ENCODE measurements at places on chromosomes 11 and 22.

GRCh38 chr11:69949327-69949726 is 128.8 kb upstream of the ANO1 start:
- DNase-seq, result no peak

DNA sequence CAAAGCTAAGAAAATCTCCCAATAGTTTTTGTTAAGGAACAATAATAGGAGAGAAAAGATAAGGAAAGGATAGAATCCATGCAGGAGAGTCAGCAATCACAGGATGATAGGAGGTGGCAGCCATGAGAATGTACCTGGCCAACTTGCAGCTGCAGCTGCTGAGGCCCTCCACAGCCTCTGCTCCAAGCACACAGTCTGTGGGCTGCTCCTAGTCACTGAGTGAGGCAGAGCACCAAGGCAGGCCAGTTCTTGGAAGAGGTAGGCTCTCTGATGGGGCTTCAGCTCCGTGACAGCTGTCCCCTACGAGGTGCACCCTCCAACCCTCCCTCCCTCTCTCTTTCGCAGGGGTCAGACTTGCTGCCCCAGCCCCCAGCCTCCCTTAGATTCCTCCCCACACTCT is 5.5 kb upstream of the KCNJ1 start:
- no peak for DNase-seq

- no peak for DNase-seq
These were observed 5.6 kb upstream of the MFNG start for GRCh38 chr22:37491559-37492427.

- no peak for DNase-seq
These were observed 42.5 kb downstream of the CABIN1 start for GRCh38 chr22:24053481-24054226.

DNA sequence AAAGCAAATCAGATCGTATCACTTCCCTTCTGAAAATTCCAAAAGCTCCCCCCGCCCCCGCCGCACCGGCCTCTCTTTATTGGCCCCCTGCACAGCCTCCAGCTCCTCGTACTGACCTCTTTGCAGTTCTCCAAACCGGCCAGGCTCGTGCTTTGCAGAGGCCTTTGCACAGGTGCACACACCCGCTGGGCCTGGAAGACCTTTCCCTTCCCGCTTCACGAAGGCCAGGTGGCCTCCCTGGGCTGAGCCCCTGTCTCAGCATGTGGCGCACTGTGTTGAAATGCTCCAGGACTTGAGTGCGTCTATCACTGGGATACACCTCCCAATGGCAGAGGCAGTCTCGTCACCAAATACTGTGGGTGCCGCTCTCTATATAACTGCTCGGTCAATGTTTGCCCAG is 13.2 kb upstream of the ADA2 start:
- no peak for DNase-seq

- DNase-seq, result no peak
These were observed 468 bp downstream of the DDIAS start for GRCh38 chr11:82901922-82902485.

DNA sequence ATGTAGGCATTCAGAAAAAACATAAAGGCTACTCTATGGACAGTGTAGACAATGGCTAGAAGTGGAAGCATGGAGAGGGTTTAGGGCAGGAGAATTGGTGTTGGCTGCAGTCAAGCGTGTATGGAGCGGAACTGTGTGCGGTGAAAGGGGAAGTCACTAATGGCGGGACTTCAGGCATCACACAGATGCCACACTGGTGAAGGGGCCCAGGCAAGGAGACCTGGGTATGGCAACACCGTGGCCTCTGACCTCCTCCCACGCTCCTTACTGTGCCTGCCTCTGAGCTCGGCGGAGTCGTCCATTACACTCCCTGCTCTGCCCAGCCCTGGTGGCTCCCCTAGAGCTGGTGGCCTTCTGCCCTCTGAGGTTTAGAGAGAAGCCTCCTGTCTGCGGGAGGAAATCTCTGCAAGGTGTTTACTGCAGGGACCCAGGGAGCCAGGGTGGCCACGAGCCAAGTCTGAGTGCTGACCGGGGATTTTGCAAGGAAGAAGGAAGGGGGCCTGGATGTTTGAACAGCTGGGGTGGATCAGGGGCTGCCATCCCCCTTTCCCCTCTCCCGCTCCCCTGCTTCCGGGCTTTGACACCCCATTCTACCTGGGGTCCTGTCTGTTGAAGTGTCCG is 75.1 kb upstream of the TSPAN18 start:
- DNase-seq, result no peak

DNA sequence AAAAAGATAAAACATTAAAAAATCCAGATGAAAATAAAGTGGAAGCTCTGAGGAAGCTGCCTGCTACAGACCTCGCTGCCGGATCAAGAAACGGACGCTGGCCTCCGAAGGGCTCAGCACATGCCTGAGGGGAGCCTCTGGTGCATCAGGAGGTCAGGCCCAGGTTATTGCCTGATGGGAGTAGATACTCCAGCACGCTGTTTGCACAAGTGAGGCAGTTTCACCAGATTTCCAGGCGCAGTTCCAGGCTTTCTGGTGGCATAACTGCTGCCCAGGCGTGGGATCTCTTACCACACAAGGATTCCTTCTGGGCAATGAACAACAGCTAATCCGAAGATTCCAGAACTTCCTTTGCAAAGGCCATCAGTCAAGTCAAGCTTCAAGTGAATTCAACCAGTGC is 154.2 kb downstream of the MPPED1 start:
- DNase-seq, result no peak

- DNase-seq, result no peak
These were observed 7.4 kb downstream of the SNRPD3 start for GRCh38 chr22:24563246-24563645.

DNA sequence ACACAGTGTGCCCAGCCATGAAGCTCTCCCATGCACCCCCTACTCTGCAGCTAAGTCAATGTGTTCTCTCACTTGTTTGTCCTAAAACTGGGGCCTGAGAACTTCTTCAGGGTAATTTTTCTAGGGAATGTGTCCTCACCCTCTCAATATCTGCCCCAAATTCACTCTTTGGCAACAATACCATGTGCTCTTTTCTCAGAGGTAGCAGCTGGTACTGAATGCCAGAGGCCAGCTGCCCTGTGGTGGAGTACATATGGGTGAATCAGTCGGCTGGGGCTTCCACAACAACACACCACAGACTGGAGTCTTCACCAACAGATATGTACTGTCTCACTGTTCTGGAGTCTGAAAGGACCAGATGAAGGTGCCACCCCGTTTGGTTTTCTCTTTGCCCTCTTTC is 97.7 kb upstream of the TOP3B start:
- DNase-seq, result no peak

DNA sequence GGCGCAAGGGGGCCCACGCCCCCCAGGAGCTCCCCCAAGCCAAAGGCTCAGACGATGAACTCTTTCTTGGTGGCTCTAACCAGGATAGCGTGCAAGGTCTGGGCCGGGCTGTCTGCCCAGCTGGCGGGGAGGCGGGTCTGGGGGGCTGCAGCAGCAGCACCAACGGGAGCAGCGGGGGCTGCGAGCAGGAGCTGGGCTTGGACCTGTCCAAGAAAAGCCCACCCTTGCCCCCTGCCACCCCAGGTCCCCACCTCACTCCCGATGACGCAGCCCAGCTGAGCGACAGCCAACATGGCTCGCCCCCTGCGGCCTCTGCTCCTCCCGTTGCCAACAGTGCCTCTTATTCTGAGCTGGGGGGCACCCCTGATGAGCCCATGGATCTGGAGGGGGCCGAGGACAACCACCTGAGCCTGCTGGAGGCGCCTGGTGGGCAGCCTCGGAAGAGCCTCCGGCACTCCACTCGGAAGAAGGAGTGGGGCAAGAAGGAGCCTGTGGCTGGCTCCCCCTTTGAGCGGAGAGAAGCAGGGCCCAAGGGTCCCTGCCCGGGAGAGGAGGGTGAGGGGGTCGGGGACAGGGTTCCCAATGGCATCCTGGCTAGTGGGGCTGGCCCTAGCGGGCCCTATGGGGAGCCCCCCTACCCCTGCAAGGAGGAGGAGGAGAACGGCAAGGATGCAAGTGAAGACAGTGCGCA is 21.6 kb upstream of the TMEM191C start:
- peak; percentile 36 for DNase-seq

DNA sequence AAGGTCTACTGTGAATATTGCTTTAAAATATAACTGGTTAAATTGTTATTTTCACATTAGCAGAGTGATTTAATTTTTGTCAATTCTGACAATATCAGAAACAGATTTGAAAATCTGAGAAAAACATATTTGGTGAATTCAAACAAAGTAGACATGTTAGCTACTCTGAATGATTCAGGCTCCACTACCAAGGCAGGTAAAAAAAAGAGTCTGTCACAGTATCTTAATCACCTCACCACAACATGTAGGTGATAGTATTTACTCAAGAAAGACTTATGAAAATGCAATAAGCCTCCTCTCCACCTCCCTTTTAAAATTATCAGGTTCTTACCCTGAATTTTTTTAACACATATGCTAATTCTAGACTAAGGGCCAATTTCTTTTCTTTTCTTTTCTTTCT is 42.6 kb downstream of the DDI1 start:
- DNase-seq, result no peak

DNA sequence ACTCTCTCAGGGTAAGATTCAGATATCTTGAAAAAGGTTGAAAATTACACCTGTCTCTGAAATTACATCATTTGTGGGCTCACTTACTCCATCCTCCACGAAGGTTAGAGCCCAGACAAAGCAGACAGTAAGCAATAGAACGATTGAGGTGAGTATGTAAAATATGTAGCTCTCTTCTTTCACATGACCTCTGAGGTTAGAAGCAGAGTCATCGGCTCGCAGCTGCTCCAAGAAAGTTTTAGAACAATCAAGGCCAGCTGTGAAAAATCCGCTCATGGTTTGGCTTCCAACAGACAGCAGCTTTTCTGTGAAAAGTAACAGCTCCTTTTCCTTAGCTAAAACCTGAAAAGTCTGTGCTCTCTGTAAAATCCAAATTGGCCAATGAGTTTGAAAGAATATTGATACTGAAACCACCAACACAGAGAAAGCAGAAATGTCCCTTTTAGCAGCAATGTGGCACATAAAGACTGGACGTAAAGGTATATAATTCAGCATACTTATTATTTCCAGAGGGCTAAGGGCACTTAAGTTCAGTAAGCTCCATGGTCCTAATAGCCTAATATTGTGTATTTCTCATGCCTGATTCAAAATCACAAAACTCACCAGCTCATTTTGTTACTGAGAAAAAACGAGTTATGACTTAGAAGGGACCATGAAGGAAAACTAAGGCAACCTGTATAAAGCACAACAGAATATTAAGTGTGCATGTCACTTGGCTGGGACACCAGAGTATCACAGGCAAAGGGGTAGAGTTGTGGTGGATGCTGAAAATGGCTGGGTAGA is 78.2 kb downstream of the FAM76B start:
- DNase-seq, result no peak

DNA sequence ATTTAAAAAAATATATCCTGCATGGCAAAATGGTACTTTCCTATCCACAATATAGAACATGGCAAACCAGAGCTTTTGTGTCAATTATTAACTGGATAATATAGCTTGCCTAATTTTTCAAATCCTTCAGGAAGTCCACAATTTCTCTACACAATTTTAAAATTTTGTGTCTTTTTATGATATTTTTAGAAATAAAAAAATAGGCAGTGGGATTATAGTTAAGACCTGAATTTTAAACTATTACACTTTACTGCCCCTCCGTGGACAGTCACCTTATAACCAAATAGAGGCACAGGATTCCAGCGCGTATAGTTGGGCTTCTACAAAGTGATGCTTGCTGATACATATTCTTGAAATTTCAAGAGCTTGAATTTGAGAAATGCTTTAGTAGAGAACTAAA is 2.1 kb upstream of the DMC1 start:
- DNase-seq, result no peak

- DNase-seq, result peak; percentile 56
These were observed 3.3 kb upstream of the SCARF2 start for GRCh38 chr22:20440637-20441591.
